ENCODE measurements at places on chromosomes 6 and 20. TPM values are rescaled to one million over a fixed set of nuclear protein-coding genes. Genes with fewer than 3 reads are reported as not detected.

GRCh38 chr6:120290964-120291363 is 941.4 kb upstream of the MAN1A1 start:
- H3K27ac ChIP-seq = no peak overlapping the region
- H3K4me3 ChIP-seq = no peak overlapping the region
- no peaks in the 10 kb centered on the region for H3K27me3 ChIP-seq
- DNase-seq = no peak

- no peaks in the 10 kb centered on the region for H3K27me3 ChIP-seq
- H3K27ac ChIP-seq = no peak overlapping the region
- DNase-seq = no peak
- no peaks in the 10 kb centered on the region for H3K4me1 ChIP-seq
- H3K4me3 ChIP-seq = no peak overlapping the region
Observed at GRCh38 chr6:152727507-152727906, 23.1 kb upstream of the VIP start.

DNA sequence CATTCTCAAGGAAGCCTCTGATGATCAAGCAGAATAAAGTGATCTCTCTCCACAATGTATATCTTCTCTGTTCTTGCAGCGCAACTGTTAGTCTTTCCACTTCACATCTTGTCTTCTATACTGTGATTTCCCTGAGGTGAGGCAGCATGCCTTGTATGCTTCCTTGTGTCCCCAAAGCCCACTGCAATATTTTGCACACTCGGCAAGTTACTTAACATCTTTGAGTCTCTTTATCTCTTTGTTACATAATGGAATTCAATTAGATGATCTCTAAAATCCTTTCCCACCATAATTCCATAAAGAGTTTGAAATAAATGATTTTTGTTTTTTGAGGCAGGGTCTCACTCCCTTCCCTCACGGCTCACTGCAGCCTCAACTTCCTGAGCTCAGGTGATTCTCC is 40.4 kb upstream of the ALDH8A1 start:
- DNase-seq = no peak
- no peaks in the 10 kb centered on the region for H3K27me3 ChIP-seq
- H3K4me1 ChIP-seq = no peaks in the 10 kb centered on the region
- H3K36me3 ChIP-seq = peaks cover 84% of the 10 kb centered on the region
- no peak overlapping the region for H3K4me3 ChIP-seq

GRCh38 chr6:129641344-129641743 is 68.6 kb downstream of the ARHGAP18 start:
- no peak for DNase-seq
- H3K27me3 ChIP-seq = no peaks in the 10 kb centered on the region
- no peaks in the 10 kb centered on the region for H3K36me3 ChIP-seq
- no peak overlapping the region for H3K4me3 ChIP-seq
- peaks cover 24% of the 10 kb centered on the region for H3K4me1 ChIP-seq

The C6orf141 gene
- total RNA-seq = 0.58 TPM

DNA sequence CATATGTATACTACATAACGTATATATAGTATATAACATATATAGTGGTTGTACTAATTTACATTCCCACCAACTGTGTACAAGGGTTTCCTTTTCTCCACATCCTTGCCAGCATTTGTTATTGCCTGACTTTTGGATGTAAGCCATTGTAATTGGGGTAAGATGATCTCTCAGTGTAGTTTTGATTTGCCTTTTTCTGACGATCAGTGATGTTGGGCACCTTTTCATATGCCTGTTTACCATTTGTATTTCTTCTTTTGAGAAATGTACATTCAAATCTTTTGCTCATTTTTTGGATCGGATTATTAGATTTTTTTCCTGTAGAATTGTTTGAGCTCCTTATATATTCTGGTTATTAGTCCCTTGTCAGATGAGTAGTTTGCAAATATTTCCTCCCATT is 11.4 kb downstream of the SYNJ2 start:
- H3K4me1 ChIP-seq = peaks cover 25% of the 10 kb centered on the region
- H3K27me3 ChIP-seq = no peaks in the 10 kb centered on the region
- no peaks in the 10 kb centered on the region for H3K36me3 ChIP-seq
- no peak overlapping the region for H3K27ac ChIP-seq
- no peak for DNase-seq

DNA sequence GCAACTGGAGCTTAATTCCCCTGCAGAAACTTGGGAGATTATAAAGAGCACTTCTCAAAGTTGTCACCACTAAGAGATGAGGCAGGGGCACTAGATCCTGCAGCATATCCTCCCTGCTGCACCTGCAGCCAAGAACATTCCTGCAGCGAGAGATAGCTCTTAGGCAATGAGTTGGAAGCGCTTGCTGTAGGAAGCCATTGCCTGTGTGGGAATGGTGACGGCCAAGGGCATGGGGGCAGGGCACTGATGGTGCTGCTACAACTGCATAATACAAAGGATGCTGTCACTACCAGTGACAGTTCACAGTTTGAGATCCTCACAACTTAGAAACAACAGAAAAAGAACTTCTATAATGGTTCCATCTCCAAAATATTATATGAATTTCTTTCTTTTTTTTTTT is 89.9 kb downstream of the CDS2 start:
- H3K4me3 ChIP-seq = no peak overlapping the region
- H3K27me3 ChIP-seq = no peaks in the 10 kb centered on the region
- no peak overlapping the region for H3K27ac ChIP-seq
- H3K4me1 ChIP-seq = no peaks in the 10 kb centered on the region
- no peak for DNase-seq

- H3K36me3 ChIP-seq = no peaks in the 10 kb centered on the region
- no peak overlapping the region for H3K27ac ChIP-seq
- H3K27me3 ChIP-seq = no peaks in the 10 kb centered on the region
- H3K4me1 ChIP-seq = no peaks in the 10 kb centered on the region
Observed at GRCh38 chr20:36989797-36990196, 38.3 kb upstream of the SAMHD1 start.

DNA sequence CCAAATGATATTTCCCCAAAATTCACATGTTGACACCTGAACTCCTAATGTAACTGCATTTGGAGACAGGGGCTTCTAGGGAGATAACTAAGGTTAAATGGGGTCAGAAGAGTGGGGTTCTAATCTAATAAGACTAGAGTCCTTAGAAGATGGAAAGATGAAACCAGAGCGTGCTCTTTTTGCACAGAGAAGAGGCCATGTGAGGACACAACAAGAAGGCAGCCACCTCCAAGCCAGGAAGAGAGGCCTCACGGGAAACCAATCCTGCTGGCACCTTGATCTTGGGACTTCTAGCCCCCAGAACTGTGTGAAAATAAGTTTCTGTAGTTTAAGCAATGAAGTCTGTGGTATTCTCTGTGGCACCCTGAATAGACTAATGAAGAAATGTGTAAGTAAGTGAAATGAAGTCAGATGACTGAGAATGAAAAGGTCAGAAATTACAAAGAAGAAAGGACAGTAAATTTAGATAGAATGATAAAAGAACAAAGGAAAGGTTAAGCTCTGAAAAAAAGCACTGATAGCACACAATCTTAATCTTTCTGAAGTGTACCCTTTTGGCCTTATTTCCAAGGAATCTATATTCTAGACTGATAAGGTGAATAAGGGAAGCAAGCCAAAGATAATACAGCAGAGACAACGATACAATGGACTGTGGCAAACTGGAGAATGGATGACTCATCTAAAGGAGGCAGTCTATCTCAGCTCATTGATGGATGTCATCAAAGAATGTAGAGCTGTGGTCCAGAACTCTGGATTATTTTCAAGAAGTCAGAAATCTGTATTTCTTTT is 110.4 kb downstream of the MYB start:
- H3K27ac ChIP-seq = no peak overlapping the region
- DNase-seq = no peak
- H3K4me1 ChIP-seq = no peaks in the 10 kb centered on the region
- H3K4me3 ChIP-seq = no peak overlapping the region

- no peak overlapping the region for H3K27ac ChIP-seq
- H3K27me3 ChIP-seq = no peaks in the 10 kb centered on the region
- DNase-seq = no peak
- H3K4me3 ChIP-seq = no peak overlapping the region
Observed at GRCh38 chr6:84583784-84584183, 180.6 kb downstream of the TBX18 start.

DNA sequence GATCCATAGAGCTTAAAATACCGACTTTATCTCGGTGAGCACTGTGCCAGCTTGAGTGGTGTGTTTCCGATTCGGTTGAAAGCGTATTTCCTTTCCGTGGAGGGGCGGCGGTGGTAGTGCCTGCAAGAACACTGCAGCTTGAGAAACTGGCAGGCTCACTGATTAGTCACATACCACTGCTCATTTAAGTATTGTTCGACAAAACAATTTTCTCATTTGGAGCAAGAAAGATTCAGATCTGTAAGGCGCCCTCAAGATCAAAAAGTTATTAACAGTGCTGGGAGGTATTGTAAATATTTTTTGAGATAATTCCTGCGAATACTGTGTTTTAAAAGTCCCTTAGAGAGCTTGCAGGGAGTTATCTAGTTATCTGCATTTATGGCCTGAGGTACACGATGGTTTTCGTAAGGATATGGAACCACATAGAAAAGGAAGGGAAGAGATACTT is 1.3 kb downstream of the MAPK14 start:
- H3K4me1 ChIP-seq = peaks cover 26% of the 10 kb centered on the region
- peak overlapping the region; percentile 93 for H3K27ac ChIP-seq

The PNPLA1 gene
- total RNA-seq = not detected

DNA sequence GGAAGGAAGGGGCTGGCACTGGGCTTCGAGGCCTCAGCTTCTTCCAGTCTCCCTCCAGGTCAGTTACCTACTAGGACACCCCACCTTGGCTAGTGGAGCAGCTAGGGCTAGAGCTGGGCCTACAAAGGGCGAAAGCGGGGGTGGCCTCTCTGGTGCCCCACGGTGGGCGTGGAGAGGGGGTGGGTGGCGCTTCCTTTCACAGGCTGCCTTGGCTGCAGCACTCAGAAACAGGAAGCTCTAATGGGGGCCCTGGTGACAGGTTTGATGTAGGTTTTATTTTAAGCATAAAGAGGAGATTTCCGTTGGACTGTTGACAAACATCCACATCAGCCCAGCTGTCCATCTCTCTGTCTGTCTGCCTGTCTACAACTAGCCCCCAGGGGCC is 13.4 kb downstream of the FAM110A start:
- DNase-seq = peak; percentile 18
- no peak overlapping the region for H3K4me3 ChIP-seq
- H3K36me3 ChIP-seq = no peaks in the 10 kb centered on the region
- H3K4me1 ChIP-seq = peaks cover 6% of the 10 kb centered on the region
- no peaks in the 10 kb centered on the region for H3K27me3 ChIP-seq

DNA sequence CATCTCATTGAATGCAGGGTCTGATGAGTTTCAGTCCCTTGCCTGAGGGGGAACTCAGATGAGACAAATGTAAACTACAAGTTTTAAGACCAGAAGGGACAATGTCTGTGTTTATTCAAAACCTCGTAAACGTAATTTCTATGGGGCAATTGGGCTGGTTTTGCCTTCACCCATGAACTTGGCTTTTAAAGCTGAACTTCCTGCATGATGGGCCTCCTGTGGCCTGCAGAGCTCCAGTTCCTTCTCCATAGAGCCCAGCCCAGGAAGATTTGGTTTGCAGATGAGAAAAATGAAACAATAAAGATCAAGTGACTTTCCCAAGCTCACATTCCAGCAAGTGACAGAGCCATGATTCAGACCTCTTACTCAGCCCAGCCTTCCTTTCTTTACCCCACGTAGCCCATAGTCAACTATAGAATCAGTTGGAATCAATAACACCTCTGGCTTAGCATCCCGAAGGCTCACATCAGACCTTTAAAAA is 612.3 kb downstream of the UTRN start:
- H3K36me3 ChIP-seq = no peaks in the 10 kb centered on the region
- no peak overlapping the region for H3K4me3 ChIP-seq
- H3K4me1 ChIP-seq = no peaks in the 10 kb centered on the region
- no peak for DNase-seq

GRCh38 chr6:49515485-49516146 is 15.9 kb downstream of the GLYATL3 start:
- H3K4me3 ChIP-seq = no peak overlapping the region
- no peak for DNase-seq
- H3K27ac ChIP-seq = no peak overlapping the region
- H3K27me3 ChIP-seq = no peaks in the 10 kb centered on the region
- H3K4me1 ChIP-seq = no peaks in the 10 kb centered on the region
- no peaks in the 10 kb centered on the region for H3K36me3 ChIP-seq

The XKR7 gene
- not detected for total RNA-seq

DNA sequence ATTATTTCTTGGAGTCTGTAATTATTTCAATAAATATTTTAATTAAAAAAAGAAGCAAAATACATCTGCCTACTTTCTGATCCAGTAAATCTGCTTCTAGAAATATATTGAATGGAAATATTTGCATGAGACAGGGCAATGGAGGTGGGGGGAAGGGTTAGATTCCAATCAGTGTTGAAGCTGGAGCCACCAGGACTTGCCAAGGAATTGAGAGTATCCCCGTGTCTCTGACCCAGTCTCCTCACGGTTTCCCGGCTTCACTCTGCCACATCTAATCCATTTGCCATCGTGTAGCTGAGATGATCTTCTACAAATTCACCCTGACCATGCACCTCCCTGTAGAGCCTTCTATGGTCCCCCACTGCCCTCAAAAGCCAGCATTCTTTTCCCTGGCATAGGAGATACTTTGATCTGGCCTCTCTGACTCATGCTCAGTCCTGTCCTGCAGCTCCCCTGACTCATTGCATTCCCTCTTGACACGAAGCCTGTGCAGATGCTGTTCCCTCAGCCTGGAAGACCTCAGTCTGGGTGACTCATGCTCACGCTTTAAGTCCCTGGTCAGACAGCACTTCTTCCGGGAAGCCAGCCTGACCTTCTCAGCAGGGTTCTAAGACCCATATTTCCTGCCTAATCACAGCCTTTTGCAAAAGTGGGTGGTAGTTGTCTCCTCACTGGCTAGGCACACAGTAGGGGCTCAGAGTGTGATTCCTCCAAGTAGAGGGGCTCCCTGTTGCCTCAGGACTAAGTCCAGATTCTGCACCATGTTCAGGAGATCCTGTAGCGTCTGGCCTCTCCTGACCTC is 23.0 kb upstream of the FKBP1A start:
- H3K4me3 ChIP-seq = no peak overlapping the region
- no peaks in the 10 kb centered on the region for H3K36me3 ChIP-seq
- H3K27ac ChIP-seq = no peak overlapping the region
- H3K27me3 ChIP-seq = no peaks in the 10 kb centered on the region
- no peaks in the 10 kb centered on the region for H3K4me1 ChIP-seq

DNA sequence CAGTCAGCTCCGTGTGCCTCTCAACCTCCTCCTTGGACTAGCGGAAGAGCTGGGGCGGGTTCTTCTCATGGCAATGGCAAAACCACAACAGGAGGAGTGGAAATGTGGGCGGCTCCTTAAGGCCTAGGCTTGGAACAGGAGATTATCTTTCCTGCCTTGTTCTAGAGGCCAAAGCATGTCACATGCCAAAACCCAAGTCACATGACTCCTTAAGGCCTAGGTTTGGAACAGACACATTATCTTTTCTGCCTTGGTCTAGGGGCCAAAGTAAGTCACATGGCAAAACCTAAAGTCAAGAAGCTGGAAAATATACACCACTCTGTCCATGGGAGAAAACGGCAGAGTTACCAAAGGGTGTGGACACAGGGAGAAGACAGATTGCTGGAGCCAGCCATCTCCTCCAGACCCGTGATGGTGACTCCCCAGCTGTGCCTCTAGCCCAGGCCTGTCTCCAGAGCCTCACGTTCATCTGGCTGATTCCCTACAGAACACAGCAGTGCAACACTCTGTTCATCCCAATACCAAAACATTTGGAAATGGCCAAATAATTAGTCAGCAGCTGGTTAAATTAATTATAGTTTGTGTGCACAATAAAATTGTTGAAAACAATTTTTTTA is 34.2 kb downstream of the ANKRD60 start:
- no peaks in the 10 kb centered on the region for H3K4me1 ChIP-seq
- DNase-seq = no peak
- H3K27me3 ChIP-seq = no peaks in the 10 kb centered on the region
- no peak overlapping the region for H3K4me3 ChIP-seq

The C2 gene
- total RNA-seq = 3.6 TPM

The PPP1R3G gene
- total RNA-seq = 0.41 TPM

The EPPIN gene
- not detected for total RNA-seq
